ENCODE measurements at places on chromosomes 7 and 10.

GRCh38 chr7:25758559-25758958 lies 393.4 kb upstream of the NFE2L3 start:
- DNase-seq = no peak

- peak; percentile 64 for DNase-seq
Observed at GRCh38 chr10:28678687-28679457, 1.6 kb downstream of the BAMBI start.

DNA sequence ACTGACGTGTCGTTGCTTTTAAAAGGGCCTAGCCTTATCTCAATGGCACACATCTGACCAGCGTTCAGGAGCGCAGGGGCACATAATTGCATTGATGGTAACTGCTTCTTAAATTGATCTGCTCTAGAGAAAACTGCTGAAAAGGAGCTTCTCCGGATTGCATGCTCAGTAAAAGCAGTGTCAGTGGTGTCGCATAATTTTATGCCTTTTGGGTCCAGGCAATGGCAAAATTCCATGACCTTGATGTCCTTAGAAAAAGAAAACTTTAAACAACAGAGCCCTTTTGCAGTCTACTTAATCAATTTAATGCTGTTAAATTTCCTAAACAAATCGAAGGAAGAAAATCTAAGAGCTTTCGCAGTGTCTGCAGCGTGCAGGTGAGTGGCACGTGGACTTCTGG lies 75.7 kb downstream of the PTPRE start:
- no peak for DNase-seq

- peak; percentile 85 for DNase-seq
Observed at GRCh38 chr7:45136106-45137060, 21.2 kb upstream of the RAMP3 start.

DNA sequence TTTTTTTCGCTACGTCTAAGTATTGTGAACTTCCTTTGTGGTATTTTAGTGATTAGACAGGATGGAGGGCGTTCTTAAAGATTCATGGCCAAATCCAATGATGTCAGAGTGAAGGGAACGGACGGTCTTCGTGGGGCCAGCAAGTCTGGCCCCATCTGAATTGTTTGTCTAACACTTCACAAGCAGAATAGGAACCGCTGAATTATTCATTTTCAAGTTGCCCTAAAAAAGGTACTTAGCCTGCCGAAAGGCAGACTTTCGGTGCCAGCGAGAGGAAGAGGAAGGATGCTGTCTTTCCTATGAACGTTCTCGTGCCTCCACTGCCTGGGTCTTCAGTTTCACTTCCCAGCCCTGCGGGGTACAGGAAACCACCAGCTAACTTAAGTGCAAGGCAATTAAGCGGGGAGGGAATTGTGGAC lies 145.7 kb upstream of the SH2B2 start:
- no peak for DNase-seq

DNA sequence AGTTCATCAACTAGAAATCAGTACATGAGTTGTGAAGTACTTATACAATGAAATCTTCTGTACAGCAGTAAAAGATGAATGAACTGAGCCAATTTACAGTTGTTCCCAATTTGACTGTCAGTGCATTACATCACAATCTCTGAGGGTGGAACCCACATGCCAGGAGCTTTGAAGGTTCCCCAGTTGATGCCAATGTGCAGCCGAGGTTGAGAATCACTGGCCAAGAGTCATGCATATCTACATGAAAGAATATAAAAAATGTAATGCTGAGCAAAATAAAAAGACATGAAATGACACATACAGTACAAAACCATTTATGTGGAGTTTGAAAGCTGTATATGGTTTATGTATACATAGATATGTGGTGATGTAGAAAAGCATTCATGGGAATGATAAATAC lies 22.1 kb upstream of the CCNJ start:
- DNase-seq = no peak

DNA sequence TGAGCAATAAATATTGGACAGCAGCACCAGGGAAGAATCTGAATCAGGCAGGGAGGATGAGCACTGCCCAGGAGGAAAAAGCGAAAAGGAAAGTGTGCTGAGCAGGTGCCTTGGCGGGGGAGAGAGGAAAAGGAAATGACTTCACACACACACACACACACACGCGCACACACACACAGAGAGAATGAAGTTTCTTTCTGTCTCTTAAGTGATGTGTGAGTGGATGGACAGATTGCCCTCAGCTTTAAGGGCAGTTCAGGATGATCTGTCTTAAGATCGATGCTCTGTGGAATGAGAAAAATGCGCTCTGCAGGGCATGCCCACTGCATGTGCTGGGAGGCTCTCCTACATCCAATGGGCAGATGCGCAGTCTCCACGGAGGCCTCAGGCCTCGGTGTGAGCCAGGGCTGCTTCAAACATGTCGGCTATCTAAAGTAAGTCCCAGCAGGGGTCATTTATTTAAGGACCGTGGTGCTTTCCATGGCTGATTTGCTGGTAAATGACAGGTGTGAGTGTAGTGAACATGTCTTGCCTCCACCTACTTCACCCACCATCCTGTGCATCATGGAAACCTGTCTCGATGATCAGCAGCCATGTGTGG lies 2.5 kb upstream of the ACBD5 start:
- DNase-seq = peak; percentile 82
